ENCODE measurements at places on chromosomes 5 and 9.

- DNase-seq: no peak
Observed at GRCh38 chr9:104121022-104121421, 26.9 kb downstream of the SMC2 start.

- no peak for DNase-seq
Observed at GRCh38 chr5:76617675-76618074, 5.5 kb downstream of the F2RL2 start.

DNA sequence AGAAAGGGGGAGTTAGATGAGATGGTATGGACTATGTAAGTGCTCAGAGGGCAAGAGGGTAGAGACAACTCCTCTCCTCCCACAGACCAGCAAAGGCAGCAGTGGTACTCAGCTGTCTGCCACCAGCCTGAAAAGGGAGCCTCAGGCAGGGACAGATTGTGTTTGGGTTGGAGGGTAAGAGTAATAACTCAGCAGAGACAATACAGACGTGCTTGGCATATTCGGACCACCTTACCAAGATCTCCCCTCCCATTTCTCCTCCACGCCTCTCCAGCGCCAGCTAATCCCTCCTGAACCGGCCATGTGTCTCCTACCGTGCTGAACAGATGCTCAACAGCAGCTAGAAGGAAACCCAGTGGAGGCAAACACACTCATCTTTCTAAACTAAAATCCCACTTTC is 180.8 kb downstream of the ASTN2 start:
- no peak for DNase-seq

DNA sequence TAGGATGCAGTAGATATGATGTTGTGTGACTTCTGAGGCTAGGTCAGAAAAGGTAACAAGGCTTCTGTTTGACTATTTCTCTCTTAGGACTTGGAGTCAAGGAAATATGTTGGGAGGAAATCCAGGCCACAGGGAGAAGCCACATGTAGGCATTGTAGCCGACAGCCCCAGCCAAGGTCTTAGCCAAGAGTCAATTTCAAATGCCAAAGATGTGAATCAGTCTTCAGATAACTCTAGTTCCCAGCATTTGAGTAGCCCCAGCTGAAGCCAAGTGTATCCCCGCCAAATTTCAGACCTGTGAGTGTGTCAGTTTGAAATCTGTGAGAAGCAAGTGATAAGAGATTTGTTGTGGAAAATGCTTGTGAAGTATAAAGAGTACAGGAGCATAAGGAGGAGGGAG is 38.1 kb upstream of the ISL1 start:
- DNase-seq: no peak

DNA sequence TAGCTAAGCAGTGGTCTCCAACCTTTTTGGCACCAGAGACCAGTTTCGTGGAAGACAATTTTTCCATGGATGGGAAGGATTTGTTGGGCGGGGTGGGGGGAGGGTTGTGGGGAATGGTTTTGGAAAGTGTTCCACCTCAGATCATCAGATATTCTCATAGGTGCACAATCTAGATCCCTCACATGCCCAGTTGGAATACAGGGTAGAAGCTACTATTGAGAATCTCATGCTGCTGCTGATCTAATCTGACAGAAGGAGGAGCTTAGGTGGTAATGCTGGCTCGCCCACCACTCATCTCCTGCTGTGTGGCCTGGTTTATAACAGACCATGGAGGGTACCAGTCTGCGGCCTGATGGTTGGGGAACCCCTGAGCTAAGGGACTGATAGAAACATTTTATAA is 662.7 kb upstream of the RGMB start:
- DNase-seq: no peak

- DNase-seq: no peak
Observed at GRCh38 chr5:100902440-100903038, 543 bp downstream of the ST8SIA4 start.

DNA sequence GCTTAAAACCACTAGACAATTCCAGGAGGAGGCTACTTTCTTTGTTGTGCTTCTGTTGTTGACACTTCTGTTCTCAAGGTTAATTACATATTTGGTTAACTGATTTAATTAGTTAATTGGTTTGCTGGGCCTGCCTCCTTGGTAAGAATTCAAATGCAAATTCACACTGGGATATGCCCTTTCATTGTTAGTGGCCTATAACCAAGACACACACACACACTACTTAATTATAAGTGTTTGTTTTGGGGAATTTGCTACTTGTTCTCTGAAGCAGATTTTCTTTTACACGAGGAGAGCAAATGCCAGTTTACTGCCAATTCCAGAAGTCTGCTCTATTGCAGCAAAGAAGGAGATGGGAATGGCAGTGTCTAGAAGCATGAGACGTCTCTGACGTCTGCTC is 101.6 kb upstream of the BASP1 start:
- DNase-seq: no peak

DNA sequence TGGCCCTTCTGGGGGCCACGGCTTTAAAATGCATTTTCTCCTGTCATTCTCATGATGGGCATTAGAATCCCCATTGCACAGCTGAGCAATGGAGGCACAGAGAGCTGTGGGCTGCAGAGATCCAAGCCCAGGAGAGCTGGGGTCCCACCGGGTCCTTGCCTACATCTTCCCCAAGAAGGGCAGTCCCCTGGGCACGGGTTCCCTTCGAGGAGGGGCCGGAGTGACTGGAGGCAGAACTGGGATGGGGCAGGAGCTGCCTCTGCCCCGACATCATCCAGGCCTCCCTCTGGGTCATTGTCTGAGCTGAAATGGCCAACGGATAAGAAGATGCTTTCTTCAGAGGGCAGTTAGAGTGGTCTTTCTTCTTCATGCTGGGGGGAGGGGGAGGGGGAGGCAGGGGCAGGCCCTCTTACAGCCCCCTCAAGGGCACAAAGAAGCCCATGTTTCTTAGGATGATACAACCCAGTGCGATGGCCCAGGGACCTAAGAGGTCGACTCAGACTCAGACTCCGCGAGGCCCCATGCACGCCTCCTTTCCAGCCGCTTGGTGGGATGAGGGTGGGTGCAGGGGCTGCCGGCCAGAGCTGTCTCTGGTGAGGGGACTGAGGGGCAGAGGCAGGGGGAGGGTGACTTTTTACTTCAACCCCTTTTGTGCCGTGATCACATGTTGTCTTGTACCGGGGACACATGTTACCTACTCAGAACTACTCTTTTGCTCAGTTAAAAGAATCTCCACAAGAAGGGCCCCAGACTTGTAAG is 112.4 kb upstream of the IRX2 start:
- DNase-seq: no peak

GRCh38 chr9:4583001-4583400 is 79.1 kb upstream of the PLPP6 start:
- DNase-seq: no peak

Data from activated CD4-positive, alpha-beta T cell treated with anti-CD3 and anti-CD28 coated beads for 24 hours (primary cell).